ENCODE measurements at places on chromosomes 2 and 18.

- DNase-seq, result no peak
- no peaks in the 10 kb centered on the region for H3K36me3 ChIP-seq
- H3K27ac ChIP-seq, result no peak overlapping the region
- H3K27me3 ChIP-seq, result no peaks in the 10 kb centered on the region
- H3K4me1 ChIP-seq, result no peaks in the 10 kb centered on the region
- no peak overlapping the region for H3K4me3 ChIP-seq
Observed at GRCh38 chr2:81645745-81646301, 1341.3 kb upstream of the LRRTM1 start.

GRCh38 chr2:44051593-44052347, 56.0 kb upstream of the LRPPRC start:
- no peaks in the 10 kb centered on the region for H3K4me1 ChIP-seq
- H3K4me3 ChIP-seq, result no peak overlapping the region
- DNase-seq, result no peak
- H3K36me3 ChIP-seq, result no peaks in the 10 kb centered on the region
- H3K27ac ChIP-seq, result no peak overlapping the region

GRCh38 chr2:222797261-222797660, 63.6 kb upstream of the ACSL3 start:
- peak overlapping the region; percentile 50 for H3K27ac ChIP-seq
- no peak overlapping the region for H3K4me3 ChIP-seq
- no peak for DNase-seq
- H3K27me3 ChIP-seq, result no peaks in the 10 kb centered on the region
- no peaks in the 10 kb centered on the region for H3K36me3 ChIP-seq

DNA sequence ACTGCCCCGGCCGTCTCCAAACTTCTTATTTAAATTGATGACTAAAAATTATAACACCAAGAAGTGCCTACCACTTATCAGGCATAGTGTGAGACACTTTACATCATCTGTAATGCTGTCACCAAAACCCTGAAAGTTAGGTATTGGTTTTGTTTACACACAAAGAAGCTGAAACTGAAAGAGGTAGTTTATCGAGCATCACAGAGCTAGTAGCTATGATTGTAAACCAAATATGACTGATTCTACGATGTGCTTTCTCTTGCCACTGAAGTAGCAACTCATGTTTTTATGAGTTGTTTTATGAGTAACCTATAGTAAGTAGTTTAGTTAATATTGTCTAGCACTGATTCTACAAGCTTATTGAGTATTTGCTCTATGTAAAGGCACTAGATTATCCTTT, 31.5 kb downstream of the DYNC1I2 start:
- H3K36me3 ChIP-seq, result peaks cover 29% of the 10 kb centered on the region
- H3K4me1 ChIP-seq, result no peaks in the 10 kb centered on the region
- DNase-seq, result no peak
- no peak overlapping the region for H3K4me3 ChIP-seq

GRCh38 chr2:55526174-55526573, 6.7 kb downstream of the CFAP36 start:
- H3K27ac ChIP-seq, result no peak overlapping the region
- H3K4me1 ChIP-seq, result no peaks in the 10 kb centered on the region
- H3K36me3 ChIP-seq, result peaks cover 82% of the 10 kb centered on the region
- no peaks in the 10 kb centered on the region for H3K27me3 ChIP-seq
- DNase-seq, result no peak

DNA sequence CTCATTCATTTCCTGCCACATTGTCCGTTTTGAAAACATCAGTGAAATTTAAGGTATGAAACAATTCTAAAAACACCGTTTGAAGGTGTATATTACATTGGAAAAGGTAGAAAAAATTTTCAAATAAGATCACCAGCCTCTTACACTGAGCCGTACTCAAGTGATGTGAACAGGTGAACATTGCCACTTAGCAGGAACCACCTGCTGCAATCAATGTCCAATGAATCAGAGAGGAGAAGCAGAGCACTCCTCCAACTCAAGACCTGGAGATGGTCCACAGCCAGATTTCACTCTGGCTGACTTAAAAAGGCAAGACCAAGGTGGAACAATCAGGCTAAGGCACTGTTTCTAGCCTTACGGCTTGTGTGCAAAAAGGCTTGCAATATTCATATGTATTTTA, 110.3 kb upstream of the TTN start:
- peaks cover 6% of the 10 kb centered on the region for H3K36me3 ChIP-seq
- no peaks in the 10 kb centered on the region for H3K27me3 ChIP-seq
- H3K4me1 ChIP-seq, result no peaks in the 10 kb centered on the region
- no peak overlapping the region for H3K4me3 ChIP-seq
- no peak for DNase-seq
- H3K27ac ChIP-seq, result no peak overlapping the region

GRCh38 chr2:210456571-210456970, 20.0 kb downstream of the LANCL1 start:
- H3K4me1 ChIP-seq, result no peaks in the 10 kb centered on the region
- DNase-seq, result no peak
- H3K27me3 ChIP-seq, result no peaks in the 10 kb centered on the region
- peaks cover 4% of the 10 kb centered on the region for H3K36me3 ChIP-seq
- H3K4me3 ChIP-seq, result no peak overlapping the region

Measured in esophagus muscularis mucosa (tissue), 4 donors.